HS-27A (cell line): ENCODE measurements at places on chromosomes 4 and X.

GRCh38 chrX:43706786-43707370, 50.8 kb downstream of the MAOA start:
- DNase-seq = no peak

DNA sequence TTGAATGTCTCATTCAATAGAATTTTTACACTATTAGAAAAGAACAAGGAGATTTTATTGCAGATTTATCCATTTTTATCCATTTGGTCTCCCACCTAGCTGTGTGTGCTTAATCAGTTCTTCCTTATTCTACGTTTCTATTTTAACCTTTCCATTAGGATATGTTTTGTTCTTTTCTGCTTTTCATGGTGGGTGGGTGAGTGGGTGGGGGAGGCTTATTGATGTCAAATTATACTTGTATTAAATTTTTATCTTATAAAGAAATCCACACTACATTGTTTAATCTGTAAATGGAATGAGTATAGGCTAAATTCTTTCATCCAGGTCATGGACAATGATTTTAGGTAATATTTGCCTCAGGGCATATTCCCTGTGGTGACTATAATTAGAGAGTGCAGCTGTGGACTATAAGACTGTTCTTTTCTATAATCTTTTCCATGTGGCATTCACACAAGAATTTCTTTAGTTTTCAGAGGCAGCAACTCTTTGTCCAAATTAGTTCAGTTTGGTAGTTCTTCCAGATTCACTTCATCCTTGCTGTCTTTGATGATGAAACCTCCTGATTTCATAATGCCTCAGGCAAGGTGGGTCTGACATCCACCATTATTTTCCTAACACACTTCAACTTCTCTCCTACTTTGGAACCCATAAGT, 2451.8 kb downstream of the PCDH7 start:
- DNase-seq = no peak

DNA sequence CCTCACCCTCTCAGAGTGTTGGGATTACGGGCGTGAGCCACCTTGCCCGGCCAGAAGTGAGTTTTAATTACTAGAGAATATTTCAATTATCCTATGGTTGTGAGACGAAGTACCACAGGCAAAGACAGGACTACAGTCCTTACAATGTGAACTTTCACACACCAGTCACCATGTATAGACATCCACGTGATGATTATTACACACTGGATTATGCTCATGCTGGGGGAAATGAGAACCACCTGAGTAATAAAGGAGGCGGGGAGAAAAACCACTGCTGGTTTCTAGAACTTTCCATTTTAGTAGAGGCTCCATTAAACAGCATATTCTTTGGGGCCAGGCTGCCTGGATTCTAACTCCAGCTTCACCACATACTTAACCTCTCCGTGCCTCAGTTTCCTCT, 42.5 kb upstream of the TLR2 start:
- no peak for DNase-seq

DNA sequence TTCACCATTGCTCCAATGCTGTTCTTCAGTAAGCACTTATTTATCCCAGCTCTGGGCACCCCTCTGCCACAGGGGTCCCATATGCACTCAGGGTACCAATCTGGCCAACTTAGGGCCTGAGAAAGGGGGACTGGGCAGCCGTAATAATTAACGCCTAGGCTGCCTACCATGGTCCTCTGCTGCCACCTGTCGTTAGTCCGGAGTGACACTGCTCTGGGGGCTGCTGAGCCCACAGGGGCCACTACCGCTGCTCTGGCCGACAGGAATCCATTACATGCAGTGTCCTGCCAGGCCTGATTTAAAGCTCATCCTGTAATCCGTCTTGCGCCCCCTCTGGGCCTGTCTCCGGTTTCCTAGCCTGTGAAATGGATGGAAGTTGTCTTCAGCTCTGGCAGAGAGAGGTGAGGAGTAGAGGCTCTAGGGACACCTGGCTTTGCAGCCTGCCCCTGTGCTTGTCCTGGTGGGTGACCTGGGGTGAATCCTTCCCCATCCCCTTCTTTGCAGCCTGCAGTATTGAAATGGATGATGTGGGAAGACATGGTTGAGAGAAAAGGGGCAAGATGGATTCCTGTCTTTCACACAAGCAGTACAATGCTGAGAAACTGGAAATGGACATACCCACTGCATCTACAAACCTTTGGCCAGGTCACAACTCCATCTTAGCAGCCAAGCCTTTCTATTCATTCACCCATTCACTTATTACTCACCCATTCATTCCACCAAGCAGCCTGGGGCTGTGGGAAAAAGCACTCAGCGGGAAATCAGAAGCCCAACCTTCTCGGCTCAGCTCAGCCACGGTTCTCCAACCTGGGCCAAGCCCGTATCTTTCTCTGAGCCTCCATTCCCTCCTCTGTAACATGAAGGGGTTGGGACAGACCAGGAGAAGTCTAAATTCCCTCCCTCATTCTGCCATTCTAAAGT, 116.3 kb upstream of the NALF2 start:
- DNase-seq = no peak

GRCh38 chr4:3317011-3317655, 24.3 kb downstream of the RGS12 start:
- no peak for DNase-seq

- DNase-seq = no peak
Measured at GRCh38 chr4:81495345-81495744, 23.6 kb upstream of the RASGEF1B start.

DNA sequence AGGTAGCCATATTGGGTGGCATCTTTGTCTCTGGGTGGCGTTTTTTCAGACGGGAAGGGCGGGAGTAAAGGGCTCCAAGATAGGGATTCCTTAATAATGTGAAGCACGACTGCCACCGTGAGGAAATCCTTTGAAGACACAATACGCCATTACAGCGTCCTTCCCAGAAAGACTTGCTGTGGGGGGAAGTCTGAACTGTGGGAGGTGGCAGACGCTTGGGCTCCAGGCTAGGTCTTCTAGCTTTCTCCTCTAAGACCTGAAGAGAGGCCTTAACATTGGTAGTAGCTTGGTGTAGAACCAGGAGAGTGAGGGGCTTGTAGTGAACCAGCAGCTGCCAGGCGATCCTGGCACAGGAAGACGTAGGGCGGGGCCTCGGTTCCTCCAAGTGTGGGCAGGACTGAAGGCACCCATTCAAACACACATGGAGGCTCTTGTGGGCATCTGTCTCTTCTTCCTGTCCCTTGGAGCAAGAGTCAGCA, 197.3 kb downstream of the OR13H1 start:
- no peak for DNase-seq

DNA sequence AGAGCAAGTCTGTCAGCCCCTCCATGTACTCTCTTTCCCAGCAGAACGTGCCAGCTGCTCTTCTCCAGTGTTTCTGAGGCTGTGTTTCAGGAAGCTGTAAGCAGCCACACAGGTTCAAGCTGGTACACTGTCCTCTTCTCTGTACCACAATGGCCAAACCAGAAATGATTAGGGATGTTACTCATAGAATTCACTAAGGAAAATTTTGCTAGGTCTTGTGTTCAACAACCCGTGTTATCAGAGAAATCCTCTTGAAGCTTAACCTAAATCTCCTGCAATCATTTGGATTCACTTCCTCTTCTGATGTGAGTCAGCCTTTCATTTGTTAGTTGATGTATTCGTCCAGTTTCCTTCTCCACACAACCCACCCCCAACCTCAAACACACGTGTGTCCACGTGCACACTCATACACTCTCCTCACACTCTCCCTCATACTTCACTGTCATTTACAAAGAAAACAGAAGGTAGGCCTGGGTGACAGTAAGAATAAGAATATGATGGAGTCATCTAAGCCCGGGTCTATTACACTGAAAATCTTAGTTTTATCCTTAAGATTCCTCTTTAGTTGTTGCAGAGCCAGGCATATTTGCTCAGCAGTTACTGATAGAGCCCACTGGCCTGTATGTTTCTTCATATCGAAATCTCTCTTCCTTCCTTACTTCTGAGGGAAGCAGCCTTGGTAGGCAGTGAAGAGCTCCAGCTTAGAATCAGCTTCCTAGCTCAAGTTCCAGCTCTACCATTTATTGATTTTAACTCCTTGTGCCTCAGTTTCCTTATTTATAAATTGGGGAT, 63.4 kb downstream of the DCUN1D4 start:
- DNase-seq = no peak

- DNase-seq = no peak
Measured at GRCh38 chr4:1727117-1728031, 6.1 kb downstream of the TACC3 start.

DNA sequence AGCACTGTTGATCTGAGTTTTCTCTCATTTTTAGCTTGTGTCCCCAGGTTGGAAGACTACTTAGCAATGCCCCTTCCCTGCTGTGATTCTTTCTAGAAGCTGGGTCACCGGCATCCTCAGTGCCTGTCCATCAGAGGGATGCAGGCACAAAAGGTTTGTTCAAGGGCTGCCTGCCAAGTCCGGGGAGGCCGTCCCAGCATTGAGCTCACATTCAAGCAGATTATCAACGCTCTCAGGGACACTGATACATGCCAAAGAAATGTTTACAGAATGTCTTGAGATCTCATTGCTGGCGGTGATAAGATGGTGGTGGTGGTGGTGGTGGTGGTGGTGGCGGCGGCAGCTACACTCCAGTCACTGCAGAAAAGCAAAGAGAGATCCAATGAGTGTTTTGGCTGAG, 79.6 kb upstream of the VCX3A start:
- no peak for DNase-seq

DNA sequence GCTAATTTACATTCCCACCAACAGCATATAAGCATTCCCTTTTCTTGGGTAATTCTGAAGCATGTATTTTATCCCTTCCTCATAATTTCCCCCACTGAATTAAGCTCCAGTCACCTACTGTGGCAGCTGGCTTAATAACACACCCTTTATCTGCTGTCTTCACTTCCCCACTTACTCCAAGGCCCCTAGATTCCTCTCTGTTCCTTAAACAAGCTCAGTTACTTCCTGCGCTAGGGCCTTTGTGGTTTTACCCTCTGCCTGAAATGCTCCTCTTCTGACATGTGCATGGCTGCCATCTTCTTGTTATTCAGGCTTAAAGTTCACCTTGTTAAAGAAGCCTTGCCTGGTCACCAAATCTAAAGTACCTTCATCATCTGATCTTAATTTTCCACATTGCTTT, 47.2 kb upstream of the RPS6KA3 start:
- no peak for DNase-seq

DNA sequence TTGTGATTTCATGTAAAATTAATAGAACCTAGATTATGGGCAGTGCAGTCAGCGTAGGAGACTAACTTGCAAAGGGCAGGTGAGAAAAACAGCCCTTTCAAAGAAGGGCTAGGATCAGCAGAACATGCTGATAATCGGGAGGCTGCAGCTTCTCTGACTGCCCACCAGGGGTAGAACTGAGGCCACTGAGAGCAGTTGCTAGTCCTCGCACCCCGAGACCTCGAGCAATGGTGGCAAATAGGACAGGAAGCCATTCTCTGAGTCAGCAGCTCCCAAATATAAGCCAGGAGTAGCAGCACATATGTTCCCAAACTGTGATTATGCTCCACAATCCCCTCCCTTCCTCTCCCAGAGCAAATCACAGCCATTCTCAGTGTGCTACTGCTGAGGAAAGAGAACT, 186.5 kb downstream of the MSL3 start:
- DNase-seq = no peak

DNA sequence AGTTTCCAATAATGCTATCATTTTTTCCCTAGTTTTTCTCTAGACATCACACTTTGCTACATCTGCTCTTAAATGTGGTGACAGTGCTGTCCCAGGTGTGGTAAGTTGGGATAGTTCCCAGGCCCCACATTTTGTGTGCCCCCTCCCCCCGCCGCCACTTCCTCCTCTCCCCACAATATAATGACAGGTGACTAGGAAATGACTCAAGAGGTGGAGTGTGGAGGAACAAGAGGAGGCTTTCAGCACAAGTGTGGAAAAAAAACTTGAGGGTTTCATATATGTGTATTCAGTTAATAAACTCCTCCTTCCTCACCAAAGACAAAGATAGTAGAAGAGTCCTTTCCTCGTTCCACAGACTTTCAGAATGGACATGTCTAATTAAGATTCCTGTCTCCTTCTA, 18.3 kb upstream of the IL21 start:
- no peak for DNase-seq

DNA sequence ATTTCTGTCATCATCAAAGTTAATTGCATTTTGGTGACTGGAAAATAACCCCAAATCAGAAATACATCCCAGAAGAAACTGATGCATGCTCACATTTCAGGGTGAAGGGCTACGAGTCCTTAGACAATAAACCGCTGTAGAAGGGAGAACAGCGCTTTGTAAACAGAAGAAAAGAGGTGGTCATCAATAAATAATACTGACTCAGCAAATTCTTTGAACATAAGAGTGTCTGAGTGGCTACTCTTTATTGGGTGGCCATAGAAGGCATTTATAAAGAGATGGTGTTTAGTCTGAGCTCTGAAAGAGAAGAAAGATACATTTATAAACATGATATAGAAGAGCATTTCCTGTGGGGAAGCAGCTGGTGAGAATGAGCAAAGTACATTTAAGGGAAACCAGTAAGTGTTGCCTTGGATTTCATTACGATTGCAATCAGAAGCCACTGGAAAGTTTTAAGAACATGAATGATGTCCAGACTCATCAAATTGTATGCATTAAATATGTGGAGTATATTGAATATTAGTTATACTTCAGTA, 246.9 kb upstream of the GIMD1 start:
- DNase-seq = no peak

DNA sequence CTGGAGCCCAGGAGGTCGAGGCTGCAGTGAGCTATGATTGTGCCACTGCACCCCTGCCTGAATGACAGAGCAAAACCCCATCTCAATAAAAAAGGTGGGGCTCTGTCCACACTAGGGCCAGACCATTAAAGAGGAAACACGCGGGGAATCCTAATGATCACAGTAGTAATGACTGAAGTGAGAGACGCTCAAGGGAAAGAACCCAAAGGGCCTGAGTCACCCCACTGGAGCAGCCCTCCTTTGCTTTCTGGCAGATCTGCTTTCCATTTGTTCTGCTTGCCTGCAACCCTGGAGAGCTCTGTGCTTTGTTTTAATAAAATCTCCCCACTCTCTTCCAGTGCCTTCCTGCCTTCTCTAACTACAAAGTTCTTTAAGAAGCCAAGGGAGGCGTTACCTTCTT, 5.0 kb downstream of the TFDP3 start:
- no peak for DNase-seq

- DNase-seq = no peak
Measured at GRCh38 chrX:136635235-136635634, 12.7 kb upstream of the CD40LG start.

- DNase-seq = no peak
Measured at GRCh38 chr4:169484485-169484884, 127.9 kb downstream of the NEK1 start.

- no peak for DNase-seq
Measured at GRCh38 chr4:87601361-87601760, 7.0 kb upstream of the DSPP start.

DNA sequence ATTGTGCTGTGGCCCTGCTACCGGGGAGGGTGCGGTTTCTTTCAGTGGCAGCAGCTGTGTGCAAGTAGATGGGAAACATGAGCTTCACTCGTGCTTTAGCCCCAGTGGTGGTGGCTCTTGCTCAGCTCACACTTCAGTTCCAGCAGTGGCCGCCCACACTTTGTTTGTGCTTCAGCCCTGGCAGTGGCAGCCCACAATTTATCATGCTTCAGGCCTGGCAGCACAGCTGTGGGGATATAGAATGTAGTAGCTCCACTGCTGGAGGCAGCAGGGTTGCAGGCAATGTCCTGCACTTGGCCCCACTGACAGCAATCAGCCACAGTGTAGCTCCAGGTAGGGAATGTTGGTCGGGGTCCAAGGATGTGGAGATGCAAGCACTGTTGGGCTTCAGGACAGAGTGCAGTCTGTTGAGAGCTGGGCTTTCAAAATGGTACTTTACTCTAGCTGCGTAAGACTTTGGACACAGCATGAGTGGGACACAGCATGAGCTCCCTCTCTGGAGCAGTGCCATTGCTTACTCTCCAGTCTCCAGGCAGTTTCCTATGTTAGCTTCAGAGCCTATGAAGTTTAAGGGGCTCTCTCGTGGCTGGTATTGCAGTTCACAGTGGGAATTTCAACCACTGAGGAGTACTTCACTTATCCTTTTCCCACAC, 413.1 kb downstream of the PDGFC start:
- no peak for DNase-seq
